Stimulated activated CD8-positive, alpha-beta memory T cell treated with anti-CD3 and anti-CD28 coated beads, Interleukin-2, amount 100 ng/mL, for 1 hour (primary cell): ENCODE measurements at places on chromosomes 2 and 18.

- no peak for DNase-seq
Measured at GRCh38 chr2:181778621-181779201, 98.4 kb upstream of the NEUROD1 start.

DNA sequence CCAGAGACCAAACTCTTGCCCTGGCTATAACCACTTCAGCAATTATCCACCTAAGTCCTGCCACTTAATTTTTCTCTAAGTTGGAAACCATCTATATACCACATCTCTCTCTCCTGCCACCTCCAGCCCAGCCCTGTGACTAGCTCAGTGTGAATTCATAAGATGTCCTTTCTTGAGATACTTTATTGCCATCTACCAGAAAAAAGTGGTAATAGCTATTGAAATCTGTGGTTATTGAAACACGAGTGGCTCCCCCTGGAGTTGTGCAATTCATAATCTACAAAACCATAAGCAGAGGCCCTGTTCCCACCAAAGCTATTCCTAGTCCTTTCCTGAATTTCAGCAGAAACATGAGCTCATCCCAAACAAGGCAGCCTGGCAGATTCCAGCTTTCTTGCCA lies 324.0 kb downstream of the TXNL1 start:
- no peak for DNase-seq

DNA sequence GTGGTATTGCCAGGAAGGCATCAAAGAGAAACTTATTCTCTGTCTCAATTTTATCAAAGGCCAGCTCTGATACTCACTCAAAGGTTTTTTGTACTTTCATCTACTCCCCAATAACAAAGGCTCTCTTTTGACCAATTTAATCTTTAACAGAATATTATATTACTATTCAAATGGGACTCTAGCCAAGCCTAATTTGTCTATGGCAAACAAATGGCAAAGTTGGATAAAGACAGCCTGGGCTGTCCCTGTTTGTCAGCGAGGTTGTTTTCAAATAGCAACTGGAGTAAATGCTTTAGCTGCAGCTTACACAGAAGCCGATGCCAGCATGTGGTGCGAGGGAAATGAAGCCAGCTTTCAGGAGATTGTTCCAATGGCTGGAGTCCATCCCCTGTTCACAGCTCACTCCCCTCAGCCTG lies 80.1 kb upstream of the CTNNA2 start:
- no peak for DNase-seq

GRCh38 chr18:43994381-43994780 lies 686.3 kb upstream of the SETBP1 start:
- DNase-seq: no peak

GRCh38 chr2:241460631-241461030 lies 47.8 kb downstream of the STK25 start:
- no peak for DNase-seq

GRCh38 chr2:239469106-239469960 lies 68.5 kb upstream of the HDAC4 start:
- no peak for DNase-seq

DNA sequence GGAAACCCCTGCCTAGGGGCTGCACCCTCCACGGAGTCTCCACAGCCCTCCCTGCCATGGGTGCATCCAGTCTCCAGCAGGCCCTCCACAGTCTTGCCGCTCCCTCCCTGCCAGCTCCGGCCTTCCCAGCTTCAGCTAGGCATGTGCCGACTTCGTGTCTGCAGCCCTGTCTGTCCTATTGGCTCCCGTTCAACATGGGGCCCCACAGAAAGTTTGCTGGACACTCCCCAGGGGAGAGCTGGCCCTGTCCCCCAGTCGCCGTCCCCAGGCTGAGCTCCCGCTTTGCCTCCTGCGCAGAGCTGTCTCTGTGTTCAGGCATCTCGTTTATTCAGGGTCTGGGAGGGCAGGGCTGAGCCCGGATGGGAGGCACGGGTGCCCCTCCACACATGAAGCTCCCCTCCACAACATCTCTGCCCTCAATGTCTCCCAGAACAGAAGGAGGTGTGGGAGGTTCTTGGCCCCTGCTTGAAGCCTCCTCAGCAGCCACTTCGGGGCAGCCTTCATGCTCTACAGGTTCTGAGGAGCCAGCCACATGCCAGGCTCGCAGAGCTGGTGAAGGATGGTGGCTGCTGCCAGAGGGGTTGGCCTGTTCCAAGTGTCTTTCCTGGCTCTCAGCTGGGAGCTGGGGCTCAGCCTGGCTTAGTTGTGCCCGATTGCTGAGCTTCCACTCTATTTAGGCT lies 120.1 kb upstream of the PXDN start:
- DNase-seq: no peak

GRCh38 chr2:42895791-42896135 lies 103.4 kb upstream of the HAAO start:
- no peak for DNase-seq

GRCh38 chr2:192953116-192953515 lies 758.4 kb upstream of the TMEFF2 start:
- no peak for DNase-seq

DNA sequence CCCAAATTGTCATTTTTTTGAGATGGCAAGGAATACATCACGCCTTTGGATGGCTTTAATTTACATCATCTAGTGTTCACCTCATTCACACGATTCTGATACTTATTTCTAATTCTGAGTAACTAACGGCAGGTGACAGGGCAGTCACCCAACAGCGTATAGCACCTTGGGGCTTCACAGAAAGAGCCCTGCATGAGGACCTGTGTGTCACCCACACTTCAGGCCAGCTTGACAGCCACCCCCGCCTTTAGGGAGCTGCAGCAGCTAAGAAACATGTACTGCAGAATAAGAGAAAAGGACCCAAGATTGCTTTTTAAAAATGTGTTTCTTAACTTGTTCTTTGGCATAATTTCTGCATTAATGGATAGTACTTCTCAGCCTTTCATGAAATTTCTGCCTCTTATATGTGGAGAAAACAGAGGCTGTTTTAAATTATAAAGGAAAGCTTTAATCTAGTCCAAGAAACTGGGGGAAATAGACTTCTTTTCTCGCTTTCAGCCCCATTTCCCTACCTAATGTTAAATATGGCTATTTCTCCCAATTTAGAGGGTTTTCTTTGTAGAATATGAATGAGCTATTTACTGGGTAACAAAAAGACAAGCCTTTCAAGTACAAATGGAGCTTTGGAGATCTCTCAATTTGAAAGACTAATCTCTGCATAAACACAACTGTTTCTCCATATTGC lies 245.1 kb downstream of the LDLRAD4 start:
- DNase-seq: no peak

GRCh38 chr2:33766175-33766574 lies 167.1 kb upstream of the FAM98A start:
- no peak for DNase-seq

DNA sequence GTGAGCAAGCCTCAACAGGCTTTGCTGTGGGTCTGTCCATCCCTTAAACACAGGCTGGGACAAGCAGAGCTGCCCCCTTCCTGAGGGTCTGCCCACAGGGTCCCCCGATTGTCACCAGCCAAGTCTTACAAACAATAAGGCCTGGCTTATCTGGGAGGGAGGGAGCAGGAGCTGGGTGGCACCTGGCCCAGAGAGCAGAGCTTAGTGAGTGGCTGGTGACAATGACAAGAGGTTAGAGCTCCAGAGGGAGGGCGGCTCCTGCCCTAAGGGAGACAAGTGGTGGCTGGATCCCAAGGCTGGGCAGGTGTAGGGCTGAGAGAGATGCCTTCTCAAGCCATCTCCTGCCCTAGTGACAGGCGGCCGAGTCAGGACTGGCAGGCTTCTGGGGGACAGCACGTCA lies 125.5 kb downstream of the KLHL29 start:
- no peak for DNase-seq

DNA sequence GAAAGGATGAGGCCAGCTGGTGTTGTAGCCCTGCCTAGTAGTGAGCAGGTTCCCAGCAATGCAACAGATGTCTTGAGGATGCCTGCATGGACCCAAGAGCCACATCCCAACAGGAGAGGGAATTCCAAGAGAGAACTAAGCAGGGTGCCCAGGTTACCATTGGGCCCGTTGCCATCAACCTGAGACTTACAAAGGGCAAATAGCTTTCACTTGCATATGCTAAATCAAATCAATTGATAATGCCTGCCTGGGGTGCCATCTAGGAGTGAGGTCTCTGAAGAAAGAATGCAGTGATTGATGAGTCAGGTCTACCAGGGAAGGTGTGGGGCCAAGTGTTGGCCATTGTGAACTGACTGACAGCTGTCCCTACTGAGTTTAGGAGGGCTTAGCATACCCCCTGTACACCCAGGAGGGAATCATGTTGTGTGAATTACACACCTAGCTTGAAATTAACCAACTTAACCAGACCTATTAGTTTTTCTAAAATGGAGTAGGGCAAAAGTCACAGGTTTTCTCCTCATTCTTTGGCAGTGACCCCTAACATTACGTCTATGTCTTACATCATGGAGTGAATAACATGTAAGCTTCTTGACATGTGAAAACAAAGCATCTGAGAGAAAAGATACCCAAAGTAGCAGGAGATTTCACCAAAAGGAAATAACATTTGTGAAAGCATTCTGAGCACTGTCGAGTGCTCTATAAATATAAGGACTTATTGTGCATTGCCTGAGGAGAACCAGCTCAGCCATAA lies 32.3 kb downstream of the FHOD3 start:
- DNase-seq: no peak

GRCh38 chr2:176646033-176646615 lies 376.9 kb downstream of the MTX2 start:
- no peak for DNase-seq

GRCh38 chr2:242065426-242065825 lies 195.9 kb downstream of the RTP5 start:
- DNase-seq: no peak

DNA sequence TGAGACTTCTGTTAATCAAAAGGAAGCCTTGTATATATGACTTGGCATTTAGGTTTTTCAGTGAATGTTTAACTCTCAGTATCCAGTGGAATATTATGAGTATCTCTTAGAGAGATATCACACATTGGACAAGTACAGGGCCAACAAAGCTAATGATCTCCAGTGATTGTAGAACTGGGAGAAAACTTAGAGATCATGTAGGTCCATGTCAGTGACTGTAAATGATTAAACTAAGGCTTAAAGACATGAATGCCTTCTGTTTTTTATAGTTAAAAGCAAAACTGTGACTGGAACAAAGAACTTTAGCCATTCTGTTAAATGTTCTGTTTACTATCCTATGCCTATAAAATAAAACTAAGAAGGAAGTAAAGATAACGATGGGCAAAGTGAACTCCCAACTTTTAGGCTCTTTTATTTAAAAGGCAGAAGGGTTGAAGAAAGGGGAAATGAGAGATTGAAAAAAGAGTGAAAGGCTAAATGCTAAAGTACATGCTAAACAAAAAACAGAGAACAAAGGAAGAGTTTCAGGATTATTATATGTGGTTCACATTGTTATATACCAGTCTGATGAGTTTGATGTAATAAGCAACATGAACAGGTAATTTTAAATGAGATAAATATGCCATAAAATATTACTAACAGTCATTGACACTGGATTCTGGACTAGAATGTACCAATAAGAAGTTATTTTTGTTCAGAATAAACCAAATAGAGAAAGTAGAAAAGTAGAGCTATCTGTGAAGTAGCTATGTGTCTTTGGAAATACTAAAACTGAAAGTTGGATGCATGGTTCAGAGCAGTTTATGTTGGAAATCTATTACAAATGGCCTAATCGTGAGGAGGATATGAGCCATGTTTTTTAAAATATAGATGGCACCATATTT lies 37.1 kb upstream of the TNFRSF11A start:
- DNase-seq: no peak

GRCh38 chr18:33781429-33781828 lies 203.4 kb downstream of the ASXL3 start:
- no peak for DNase-seq

DNA sequence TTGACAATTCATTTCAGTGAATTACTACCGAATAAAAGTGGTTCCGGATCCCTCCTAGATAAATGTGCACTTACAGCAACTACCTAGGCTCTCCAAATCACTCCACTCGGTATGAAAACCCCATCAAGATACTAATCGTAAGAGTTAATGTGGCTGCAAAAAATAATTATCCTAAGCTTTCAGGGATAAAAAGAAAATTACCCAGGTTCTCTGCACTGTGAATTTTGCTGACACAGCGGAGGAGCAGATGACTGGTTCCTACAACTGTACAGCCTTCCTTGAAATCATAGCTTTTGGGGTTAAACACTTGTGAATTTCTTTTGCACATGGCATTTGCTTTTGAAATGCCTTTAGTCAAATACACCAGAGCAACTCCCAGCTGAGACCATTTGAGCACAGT lies 104.7 kb downstream of the CD226 start:
- DNase-seq: no peak

GRCh38 chr2:1136846-1137245 lies 186.2 kb downstream of the SNTG2 start:
- no peak for DNase-seq

- no peak for DNase-seq
Measured at GRCh38 chr2:74884118-74884762, 50.3 kb downstream of the HK2 start.

GRCh38 chr2:187985923-187986322 lies 305.8 kb upstream of the GULP1 start:
- no peak for DNase-seq

GRCh38 chr2:89837962-89838625 lies 1146.6 kb downstream of the RPIA start:
- no peak for DNase-seq

DNA sequence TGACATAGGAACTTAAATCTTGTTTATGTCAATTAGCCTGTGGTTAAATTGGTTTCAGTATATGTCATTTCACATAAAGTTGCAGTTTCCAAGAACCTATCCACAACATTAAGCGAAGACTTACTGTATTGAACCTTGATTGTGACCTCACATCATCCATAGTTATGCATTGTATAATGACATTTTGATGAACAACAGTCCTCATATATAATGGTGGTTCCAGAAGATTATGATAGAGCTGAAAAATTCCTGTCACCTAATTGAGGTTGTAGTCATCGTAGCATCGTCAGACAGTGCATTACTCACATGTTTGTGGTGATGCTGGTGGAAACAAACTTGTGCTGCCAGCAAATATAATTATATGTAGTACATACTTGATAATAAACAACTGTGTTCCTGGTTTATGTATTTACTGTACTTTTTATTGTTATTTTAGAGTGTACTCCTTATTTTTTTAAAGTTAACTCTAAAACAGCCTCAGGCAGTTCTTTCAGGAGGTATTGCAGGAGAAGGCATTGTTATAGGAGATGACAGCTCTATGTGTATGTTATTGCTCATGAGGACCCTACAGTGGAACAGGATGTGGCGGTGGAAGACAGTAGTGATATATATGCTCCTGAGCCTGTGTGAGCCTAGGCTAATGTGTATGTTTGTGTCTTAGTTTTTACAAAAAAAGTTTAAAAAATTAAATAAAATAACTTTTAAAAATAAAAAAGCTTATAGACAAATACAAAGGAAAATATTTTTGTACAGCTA lies 56.6 kb downstream of the UBE2E3 start:
- DNase-seq: no peak

DNA sequence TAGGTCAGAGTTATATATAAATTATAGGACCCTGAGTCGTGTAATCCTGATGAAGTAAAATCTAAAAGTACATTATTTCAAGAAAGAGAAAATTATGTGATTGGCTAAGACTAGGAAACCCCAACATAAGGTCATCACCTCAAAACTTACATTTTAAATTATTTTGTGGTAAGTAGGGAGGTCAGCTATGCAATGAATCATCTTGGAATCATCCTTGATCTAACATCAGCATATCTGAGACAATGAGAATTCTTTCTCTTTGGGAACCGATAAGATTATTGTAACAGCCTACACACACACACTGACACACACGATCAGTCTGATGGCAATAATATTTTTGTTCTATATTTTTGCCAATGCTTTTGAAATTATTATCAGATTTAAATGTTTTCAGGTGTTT lies 904.8 kb upstream of the CHAC2 start:
- no peak for DNase-seq
